Neural crest cell (in vitro differentiated cells): ENCODE measurements at places on chromosomes 1 and 21.

- DNase-seq = no peak
These were observed 46.6 kb downstream of the TTC3 start for GRCh38 chr21:37119421-37120218.

GRCh38 chr1:181036107-181036836 is 2.5 kb downstream of the MR1 start:
- no peak for DNase-seq

GRCh38 chr1:26771643-26772321 is 16.0 kb upstream of the PIGV start:
- no peak for DNase-seq

GRCh38 chr21:37172646-37173045 is 94.5 kb downstream of the VPS26C start:
- no peak for DNase-seq

GRCh38 chr1:51732701-51733425 is 116.0 kb downstream of the OSBPL9 start:
- DNase-seq = no peak

DNA sequence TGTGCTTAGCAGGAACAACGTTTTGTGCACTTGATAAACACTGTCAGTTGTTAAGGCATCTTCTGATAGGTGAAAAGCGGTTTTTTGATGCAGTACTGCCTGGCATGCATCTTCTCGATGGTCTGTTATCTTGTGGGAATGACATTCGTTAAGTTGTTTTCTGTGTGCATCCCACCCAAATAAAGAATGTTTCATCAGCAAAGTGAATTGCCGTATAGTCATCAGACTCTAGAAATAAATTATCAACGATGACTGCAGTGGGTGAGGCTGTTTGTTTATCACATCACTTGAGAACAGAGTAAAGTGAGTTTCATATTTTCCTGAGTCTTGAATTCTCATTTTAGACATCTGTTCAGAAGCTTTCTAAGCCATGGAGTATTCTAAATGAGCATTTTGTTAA is 34.1 kb downstream of the NFIA start:
- DNase-seq = no peak
